ENCODE measurements at places on chromosomes 4 and X. TPM values are rescaled to one million over a fixed set of nuclear protein-coding genes. Genes with fewer than 3 reads are reported as not detected.

The OPHN1 gene
- polyA plus RNA-seq, result 5.6 TPM

The NAP1L3 gene
- 8.9 TPM for polyA plus RNA-seq

The ZFP92 gene
- 5.0 TPM for polyA plus RNA-seq

GRCh38 chr4:73505567-73505966, 24.0 kb downstream of the AFM start:
- peaks cover 5% of the 10 kb centered on the region for H3K4me1 ChIP-seq
- H3K4me3 ChIP-seq, result no peak overlapping the region
- no peak overlapping the region for H3K27ac ChIP-seq
- DNase-seq, result no peak
- H3K27me3 ChIP-seq, result no peaks in the 10 kb centered on the region

DNA sequence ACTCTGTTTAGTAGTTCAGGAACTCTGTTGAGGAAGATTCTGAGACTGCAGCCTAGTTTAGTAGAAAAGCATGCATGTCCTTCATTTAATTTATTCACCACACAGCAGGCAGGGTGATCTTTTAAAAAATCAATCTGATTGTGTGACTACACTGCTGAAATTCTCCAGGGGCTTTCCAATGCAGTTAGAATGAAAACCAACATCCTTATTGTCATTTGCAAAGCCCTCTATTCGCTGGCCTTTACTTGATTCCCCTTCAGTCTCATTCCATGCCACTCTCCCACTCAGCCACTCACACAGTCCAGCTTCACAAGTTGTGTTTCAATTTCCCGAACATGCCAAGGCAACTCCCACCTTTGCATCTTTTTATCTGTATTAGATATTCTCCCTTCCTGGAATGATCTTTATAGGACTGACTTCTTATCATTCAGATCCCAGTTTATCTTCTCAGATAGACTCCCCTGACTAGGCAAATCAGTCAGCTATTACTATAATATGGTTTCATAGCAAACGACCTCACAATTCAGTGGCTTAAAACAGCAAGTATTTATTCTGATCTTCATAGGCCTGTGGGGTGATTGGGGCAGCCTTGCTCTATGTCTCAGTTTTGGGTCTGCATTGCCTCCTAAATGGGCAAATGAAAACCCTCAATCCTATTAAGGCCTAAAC, 21.3 kb upstream of the FTHL17 start:
- H3K27me3 ChIP-seq, result no peaks in the 10 kb centered on the region
- DNase-seq, result no peak
- no peaks in the 10 kb centered on the region for H3K4me1 ChIP-seq
- no peak overlapping the region for H3K4me3 ChIP-seq
- no peaks in the 10 kb centered on the region for H3K36me3 ChIP-seq

Measured in large intestine (tissue), 12 donors.